ENCODE measurements at places on chromosomes 4 and X.

DNA sequence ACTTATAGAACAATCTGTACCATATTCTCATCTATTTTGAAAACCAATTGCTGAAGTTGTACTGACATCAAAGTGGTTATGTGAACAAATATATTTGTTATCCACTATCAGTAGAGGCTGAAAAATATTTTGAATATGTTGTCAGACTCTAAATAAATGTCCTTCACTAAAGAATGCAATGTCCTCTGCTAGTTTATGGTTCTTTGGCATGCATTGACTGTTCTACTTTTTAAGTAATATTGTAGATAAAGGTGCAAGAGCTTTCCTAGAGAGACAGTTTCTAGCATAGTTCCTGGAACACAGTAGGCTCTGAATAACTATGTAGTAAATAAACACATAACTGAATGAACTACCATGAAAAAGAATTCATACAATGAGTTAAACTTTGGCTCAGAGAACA is 18.2 kb upstream of the COX7B2 start:
- DNase-seq, result no peak

DNA sequence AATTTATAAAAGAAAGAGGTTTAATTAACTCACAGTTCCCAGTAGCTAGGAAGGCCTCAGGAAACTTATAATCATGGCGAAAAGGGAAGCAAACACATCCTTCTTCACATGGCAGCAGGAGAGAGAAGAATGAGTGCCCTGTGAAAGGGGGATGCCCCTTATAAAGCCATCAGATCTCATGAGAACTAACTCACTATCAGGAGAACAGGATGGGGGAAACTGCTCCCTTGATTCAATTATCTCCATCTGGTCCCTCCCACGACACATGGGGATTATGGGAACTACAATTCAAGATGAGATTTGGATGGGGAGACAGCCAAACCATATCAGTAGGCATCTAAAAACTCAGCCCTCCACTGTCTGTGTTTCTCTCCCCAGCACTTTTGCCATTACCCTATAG is 22.4 kb downstream of the ANK2 start:
- no peak for DNase-seq

DNA sequence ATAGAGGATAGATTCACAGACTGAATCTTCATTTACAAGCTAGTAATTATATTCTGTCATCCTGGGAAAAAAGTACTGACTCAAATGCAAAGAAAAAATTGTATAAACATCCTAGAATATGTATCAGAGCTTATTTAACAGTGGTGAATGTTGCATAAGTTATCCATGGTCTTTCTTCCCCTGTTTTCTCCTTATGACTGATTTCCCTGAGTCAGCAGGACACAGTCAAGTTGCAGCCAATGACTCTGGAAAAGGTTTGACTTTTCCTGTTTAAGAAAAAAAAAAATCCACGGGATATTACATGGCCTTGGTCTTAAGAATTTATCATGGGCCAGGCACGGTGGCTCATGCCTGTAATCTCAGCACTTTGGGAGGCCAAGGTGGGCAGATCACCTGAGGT is 36.5 kb downstream of the INPP4B start:
- DNase-seq, result no peak

DNA sequence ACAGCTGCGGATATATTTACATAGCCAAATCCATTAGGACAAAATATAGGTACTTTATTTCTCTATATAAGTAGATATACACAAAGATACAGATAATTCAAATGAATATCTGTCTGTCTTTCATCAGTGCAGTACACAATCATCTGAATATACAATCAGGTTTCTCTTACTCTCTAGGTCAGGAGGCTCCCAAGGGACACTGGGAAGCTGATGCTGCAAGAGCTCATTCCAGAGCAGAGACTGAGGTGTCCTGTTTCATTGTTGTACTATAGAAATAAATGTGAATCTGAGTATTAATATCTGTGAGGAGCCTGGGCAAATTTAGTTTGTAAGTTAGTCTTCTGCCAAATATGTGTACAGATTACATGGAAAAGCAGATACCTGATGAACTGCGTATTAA is 4.2 kb downstream of the TLL1 start:
- no peak for DNase-seq

GRCh38 chrX:120090208-120090607 is 12.7 kb upstream of the RHOXF2B start:
- DNase-seq, result no peak

DNA sequence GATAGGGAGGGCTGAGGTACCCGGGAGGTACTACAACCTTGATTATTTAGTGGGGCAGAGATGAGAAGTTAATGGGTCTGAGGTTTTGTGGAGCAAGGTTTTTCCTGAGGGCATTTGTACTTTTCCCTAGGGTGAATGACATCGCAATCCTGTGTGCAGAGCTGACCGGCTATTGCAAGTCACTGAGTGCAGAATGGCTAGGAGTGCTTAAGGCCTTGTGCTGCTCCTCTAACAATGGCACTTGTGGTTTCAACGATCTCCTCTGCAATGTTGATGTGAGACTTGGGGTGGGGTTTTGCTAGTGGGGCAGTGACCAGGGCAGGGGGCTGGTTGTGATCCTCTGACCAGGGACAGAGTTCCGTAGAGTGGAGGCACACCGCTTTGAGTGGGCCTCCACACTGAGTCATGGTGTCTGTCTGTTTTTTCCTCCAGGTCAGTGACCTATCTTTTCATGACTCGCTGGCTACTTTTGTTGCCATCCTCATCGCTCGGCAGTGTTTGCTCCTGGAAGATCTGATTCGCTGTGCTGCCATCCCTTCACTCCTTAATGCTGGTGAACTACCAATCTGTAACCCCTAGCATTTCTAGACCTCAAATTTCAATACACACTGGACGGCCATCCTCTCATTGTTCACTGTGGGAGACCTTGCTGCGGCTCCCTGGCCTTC is 9.9 kb downstream of the MED12 start:
- DNase-seq, result no peak

Measured in DND-41 (cell line).